ENCODE measurements at places on chromosomes 3 and 15.

DNA sequence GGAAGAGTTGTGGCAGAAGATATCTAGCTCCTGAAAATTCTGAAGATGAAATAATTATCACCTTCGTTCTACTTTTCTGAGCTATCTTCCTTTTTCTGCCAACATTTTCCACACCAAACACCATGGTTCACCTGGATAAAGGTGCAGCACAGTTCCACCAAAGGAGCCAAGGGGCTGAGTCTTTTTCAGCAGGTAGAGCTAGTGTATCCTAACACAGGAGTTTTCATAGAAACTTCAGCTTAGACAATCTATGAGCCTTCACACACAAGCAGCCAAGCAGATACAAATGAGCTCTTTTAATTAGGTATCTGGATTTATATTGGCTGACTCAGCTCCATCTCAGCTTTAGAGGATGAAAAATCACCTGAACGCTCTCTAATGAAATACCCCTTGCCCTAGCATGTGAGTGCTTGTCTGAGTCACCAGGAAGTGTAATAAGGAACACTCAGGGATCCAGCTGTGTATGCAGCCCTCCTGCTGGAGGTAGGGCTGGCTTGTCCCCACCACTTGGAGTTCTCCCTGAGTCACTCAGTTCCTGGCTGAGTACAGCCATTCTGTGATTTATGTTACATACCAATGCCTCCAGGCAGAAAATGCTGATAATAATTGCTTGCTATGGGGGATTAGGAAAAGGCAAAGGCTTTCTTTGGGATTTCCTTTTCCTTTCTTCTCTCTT, 385.7 kb downstream of the LSAMP start:
- DNase-seq, result peak; percentile 22

DNA sequence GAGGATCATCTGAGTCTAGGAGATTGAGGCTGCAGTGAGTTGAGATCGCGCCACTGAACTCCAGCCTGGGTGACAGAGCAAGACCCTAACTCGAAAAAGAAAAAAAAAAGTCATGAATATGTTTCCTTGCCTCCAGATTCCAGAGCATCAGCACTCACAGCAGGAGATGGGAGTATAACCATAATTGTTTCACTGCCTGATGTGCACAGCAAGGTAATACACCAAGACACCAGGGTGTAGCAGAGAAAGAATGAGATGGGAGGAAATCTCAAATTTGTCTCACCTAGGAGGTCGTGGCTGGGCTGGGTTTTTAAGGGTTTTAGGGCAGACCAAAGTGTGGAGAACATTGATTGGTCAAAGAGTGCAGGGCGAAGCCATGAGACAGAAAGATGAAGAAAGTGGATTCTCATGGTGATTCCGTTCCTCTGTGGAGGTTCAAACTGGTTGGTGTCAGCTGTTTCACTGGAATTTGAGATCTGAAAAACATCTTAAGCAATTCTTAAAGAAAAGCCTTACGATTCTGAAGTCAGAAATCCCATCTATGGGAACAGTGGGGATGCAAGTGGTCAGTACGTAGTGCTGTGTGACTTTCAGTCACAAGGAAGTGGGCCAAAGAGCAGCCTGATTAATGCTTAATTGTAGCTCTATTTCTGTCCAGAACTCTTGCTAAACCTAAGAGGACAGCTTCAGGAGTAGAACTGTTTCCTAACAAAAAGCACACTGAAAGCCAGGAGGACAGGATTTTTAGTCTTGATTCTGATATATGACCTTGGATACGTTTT, 7.8 kb upstream of the C15orf61 start:
- DNase-seq, result no peak

DNA sequence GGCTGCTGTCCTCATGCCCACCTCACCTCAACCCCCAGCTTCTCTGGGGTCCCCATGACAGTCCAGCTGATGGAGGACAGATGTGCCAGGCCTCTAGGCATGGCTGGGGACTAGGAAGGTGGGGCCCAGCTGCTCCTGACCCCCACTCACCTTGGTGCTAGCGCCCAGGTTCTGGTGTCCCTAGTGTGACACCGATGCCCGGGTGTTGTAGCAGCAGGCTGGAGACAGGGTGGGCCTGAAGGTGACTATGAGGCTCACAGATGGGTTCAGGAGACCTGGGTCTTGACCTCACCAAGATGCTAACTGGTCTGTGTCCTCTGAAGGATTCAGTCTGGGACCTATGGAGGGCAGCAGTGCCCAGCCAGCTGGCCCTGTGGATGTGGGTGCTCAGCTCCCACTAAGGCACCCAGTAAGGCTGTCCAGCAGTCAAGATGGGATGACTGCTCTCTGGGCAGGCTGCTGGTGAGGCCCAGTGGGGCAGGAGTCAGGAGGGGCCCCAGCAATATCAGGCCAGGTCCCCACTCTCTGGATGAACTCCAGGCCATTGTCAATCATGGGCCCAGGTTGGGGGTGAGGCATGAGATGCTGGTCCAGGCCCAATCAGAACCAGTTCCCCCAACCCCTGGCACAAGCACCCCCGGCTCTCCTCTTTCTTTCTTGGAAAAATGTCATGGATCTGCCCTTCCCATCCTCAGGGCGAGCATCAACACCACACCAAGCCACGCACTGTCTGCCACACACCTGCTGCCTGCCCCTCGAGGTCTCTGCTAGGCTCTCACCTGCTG, 33.0 kb downstream of the ALDH1L1 start:
- no peak for DNase-seq

DNA sequence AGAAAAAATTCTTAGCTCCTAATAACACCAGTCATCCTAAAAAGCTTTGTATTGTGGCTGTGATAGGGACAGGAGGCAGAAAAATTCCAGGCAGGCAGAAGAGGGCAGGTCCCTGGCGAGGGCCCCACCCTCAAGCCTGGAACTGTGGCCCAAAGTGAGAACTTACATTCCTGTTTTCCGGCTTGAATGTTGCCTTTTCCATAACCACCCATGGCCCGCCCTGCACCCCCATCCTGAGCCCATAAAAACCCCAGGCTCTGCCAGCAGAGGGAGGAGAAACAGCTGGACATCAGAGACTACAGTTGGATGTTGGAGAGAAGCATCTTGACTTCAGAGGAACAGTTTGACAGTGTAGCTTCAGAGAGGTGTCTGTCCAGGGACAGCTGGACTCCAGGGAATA, 37.3 kb downstream of the SLCO2A1 start:
- DNase-seq, result no peak

- DNase-seq, result no peak
Measured at GRCh38 chr15:50698101-50698500, 11.5 kb upstream of the TRPM7 start.

Data from DMS153 (cell line).